Activated T-helper 1 cell treated with anti-CD3 and anti-CD28 coated beads, Interleukin-2, amount 50 U/mL, for 16 hours (primary cell): ENCODE measurements at places on chromosomes 16 and 17.

DNA sequence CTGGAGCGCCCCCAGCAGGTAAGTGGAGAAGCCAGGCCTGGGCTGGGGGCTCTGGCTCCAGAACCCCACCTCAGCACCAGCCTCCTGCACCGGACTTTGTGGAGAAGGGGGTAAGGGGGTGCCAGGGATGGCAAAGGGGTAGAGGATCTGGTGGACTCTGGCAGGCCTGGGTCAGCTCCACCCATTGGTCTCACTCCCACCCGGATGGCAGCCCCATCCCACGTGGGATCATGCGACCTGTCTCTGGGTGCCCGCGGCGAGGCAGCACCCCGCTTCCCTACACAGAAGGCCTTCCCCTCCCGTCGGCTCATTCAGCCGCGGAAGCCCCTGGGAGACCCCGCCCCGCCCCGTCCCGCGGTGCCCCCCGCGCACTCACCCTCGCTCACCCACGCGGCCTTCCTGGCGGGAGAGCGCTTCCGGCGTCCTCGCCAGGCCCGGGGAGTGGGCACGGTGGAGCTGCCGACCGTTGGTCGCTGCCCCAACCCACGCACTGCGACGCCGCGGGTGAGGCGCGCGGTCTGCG is 498 bp upstream of the PLEKHG4 start:
- DNase-seq: no peak

GRCh38 chr17:16954521-16954920 is 17.4 kb downstream of the TNFRSF13B start:
- no peak for DNase-seq

DNA sequence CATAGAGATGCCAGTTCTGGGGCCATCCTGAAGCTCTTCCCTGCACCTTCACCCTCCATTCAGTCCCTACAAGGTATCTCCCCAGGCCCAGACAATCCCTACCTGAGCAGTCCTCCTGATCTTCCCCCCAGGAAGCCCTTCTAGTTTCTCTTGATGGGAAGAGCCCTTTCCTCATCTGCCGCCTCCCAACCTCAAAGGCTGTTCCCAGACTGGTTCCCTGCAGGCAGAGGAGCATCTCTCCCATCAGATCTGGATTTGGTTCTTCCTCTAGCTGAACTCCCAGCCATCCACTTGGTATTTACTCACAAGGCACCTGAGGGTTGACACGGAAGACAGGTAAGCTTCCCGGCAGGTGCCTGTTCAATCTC is 24.6 kb upstream of the PHB1 start:
- DNase-seq: no peak

DNA sequence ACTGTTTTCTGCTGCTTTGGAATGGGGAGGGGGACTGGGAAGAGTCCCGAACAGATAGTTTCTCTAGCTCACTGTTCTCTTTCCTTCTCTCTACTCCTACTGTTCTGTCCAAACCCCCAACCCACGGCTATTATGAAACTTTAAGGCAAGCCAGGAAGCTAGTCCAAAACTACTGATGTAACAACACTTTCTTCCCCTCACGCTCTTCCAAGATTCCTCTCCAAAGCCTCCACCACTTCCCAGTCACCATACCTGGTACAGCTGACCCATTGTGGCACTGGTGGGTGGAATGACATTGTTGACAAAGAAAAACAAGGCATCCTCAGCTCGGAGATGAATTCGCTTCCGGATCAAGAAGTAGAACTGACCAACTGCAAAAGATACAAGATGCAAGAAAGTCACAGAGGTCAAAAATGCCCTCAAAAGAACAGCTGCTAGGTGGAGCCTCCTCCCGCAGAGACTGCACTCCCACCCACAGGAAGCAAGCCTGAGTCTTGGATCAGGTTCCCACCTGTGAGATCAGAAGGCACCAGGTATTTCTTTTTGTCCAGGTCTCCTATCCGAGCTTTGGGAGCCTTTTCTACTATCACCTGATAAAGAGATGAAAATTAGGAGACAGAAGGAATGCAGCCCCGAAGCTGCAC is 1.0 kb downstream of the GABARAP start:
- DNase-seq: no peak

GRCh38 chr17:83127431-83128160 is 48.2 kb downstream of the METRNL start:
- no peak for DNase-seq
